ENCODE measurements at places on chromosomes 16 and 17.

DNA sequence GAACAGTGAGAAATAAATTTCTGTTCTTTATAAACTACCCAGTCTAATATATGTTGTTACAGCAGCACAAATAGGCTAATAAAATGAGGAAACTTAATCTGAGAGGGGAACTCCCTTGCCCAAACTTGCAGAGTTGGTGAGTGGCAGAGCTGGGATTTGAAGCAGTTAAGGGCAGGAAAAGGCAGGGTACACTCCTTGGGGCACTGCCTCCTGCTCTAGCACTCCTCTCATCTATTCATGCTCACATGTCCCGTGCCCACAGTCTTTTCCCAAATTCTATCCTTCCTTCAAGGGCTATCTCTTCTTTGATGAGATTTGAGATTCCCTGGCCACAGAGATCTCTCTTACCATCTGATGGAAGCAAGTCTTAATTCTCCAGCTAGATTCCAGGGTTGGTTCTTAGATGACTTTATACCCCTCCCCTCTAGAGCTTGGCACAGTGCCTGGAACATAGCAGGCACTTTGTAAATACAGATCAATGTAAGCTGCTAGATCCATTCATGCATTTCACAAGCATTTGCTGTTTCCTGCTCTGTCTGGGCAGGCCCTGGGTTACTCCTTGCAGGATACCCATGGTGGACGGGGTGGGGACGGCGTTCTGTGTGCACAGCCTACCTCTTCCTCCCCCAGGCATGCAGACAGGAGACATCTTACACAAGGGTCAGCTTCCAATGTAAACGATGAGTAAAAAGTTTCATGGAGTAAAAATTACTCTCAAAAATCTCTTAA lies 39.2 kb upstream of the ABCC12 start:
- DNase-seq = no peak

GRCh38 chr17:43911904-43912303 lies 4.6 kb upstream of the MPP2 start:
- DNase-seq = no peak

- no peak for DNase-seq
These were observed 660 bp downstream of the RBBP6 start for GRCh38 chr16:24539850-24540601.

- DNase-seq = no peak
These were observed 87.6 kb downstream of the XYLT1 start for GRCh38 chr16:17382949-17383863.

DNA sequence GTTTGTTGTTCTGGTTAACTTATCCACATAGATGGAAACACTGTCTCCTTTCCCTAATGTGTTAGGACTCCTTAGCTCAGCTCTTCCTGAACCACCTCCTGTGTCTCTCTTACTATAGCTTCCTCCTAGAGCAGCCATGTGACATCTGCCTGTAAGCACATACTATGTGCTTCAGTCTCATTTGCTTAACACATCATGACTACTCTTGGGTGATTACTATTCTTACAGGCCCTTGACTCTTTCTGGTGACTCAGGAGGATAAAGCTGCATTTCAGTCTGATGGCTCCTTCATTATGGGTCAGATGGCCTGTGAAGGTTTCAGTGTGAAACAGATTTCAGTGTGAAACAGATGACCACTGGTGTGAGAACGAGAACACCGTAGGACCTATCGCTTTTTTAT lies 320 bp upstream of the KRTAP4-2 start:
- no peak for DNase-seq

GRCh38 chr17:56319531-56319930 lies 166.3 kb downstream of the ANKFN1 start:
- DNase-seq = no peak

DNA sequence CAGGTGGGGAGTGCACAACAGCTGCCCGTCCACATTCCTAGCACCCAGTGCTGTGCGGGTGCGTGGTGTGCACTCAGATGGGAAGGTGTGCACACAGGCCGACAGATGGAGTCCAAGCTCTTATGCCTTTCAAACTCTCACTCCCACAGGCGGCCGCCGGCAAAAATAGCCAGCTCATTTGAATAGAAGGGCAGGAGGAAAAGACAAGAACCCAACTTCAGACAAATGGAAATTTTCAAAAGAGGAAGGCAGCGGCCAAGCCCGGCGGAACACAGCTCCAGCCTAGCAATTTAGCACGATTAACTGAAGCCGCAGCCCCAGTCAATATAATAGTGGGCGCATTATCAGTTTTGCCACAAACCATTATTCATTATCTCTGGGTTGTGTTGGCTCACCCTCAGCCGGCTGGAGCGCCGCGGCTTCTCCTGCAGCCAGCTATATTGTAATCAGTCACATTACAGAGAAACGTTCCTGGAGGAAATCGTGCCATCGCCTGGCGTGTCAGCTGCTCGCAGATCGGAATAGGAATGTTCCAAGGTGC lies 103.9 kb upstream of the SEC14L1 start:
- no peak for DNase-seq

DNA sequence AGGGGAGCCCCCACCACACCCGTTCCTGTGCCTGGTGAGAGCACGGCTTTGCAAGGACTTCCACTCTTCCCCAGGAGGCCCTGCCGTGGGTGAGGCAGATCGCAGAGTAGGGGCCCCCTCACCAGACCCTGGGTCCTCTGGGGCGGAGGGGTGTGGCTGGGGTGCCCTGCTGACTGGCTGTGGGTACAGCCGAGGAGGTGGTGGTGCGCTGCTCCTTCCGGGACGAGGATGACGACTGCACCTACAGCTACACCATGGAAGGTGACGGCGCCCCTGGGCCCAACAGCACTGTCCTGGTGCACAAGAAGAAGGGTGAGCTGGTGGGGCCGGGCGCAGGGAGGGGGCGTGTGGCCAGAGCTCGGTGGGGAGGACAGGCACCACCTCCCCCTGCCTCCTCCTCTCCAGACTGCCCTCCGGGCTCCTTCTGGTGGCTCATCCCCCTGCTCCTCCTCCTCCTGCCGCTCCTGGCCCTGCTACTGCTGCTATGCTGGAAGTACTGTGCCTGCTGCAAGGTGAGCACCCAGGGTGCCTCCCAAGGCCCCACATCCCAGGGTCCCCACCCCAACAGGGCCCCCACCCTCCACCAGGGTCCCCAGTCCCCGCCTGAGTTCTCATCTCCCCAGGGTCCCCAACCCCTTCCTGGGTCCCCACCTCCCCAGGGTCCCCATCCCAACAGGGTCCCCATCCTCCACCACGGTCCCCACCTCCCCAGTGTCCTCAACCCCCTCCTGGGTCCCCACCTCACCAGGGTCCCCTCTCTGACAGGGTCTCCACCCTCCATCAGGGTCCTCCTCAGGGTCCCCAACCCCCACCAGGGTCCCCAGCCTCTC lies 16.1 kb downstream of the ITGB4 start:
- DNase-seq = no peak

GRCh38 chr17:16935241-16935663 lies 36.7 kb downstream of the TNFRSF13B start:
- DNase-seq = no peak

- DNase-seq = no peak
These were observed 54.1 kb upstream of the BCAR1 start for GRCh38 chr16:75305364-75306098.

GRCh38 chr17:42591411-42591810 lies 13.9 kb upstream of the PSMC3IP start:
- DNase-seq = no peak

DNA sequence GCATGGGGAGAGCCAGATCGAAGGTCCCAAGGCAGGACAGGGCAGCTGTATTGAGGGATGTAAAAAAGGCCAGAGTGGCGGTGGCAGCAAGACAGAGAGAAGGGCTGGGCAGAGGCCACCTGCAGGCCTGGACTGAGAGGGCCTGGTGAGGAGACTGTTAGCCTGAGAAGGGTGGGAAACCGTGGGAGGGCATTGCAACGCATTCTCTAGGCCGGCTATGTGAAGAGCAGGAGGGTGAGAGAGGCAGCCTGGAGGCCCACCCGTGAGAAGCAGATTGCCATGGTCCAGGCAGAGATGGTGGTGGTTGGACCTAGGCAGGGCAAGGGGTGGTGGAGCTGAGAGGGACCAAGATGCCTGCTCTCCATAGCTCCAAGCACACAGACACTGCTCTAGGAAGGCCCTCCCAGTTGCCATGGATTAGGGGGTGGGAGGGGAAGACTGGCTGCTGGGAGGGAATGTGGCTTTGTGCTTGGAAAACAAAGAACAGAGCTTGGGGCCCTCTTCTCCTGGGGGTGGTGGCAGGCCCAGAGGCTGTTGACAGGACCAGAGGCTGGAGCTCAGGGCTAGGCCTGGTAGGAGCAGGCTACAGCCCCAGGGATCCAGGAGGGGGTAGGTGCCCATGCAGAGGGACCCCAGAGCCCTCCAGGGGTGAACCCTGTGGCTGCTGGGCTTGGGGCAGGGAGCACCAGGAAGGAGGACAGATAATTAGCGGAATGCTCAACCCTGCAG lies 12.4 kb upstream of the TCAP start:
- no peak for DNase-seq

GRCh38 chr17:78170692-78171590 lies 2.6 kb downstream of the SYNGR2 start:
- no peak for DNase-seq

DNA sequence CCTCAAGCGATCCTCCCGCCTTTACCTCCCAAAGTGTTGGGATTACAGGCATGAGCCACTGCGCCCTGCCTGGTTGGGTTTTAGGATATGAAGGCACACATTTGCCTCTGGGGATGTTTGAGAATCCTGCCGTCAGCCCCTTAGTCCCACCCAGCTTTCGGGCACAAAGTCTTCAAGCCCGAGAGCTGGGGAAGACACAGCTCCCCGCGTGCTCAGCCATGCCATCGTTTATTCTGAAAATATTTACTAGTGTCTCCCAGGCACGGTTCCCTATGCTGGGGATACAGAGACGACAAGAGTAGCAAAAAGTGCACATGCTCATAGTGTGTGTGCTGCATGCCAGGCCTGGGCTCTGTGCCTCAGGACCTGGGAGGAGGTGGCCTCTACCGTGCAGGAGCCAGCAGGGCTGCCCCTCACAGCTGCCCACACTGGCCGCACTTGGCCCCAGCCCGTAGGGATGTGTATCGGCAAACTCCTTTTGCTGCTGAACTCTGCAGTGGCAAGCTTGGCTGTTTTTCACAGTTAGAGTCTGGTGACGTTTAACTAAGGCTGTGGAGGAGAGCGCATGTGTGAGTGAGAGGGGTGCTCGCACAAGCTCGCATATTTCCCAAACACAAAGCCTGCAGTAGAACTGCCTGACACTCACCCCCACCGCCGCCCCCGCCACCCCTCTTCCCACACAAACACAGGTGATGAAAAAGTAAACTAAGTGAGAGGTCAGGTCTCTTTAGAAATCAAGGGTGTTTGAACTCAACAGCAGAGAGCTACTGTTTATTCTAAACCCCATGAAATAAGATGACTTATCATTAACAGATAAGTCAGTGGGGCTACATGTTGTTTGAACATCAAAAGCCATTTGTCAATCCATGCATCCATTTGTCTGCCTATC lies 266.4 kb downstream of the MRTFB start:
- DNase-seq = no peak

DNA sequence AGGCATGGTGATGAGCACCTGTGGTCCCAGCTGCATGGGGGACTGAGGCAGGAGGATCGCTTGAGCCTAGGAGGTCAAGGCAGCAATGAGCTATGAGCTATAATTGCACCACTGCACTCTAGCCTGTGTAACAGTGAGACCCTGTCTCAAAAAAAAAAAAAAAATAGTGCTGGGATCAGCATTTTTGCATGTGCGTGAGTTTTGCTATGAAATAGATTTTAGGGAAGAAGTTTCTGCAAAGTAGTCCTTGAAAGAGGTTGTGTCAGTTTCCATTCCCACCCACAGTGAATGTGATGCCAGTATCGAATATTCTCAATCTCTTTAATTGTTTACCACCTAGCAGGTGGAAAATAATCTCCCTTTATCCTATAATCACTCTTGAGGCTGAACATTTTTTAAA lies 26.3 kb upstream of the ARHGAP17 start:
- no peak for DNase-seq

- DNase-seq = no peak
These were observed 31.2 kb downstream of the LYRM9 start for GRCh38 chr17:27862004-27862403.

DNA sequence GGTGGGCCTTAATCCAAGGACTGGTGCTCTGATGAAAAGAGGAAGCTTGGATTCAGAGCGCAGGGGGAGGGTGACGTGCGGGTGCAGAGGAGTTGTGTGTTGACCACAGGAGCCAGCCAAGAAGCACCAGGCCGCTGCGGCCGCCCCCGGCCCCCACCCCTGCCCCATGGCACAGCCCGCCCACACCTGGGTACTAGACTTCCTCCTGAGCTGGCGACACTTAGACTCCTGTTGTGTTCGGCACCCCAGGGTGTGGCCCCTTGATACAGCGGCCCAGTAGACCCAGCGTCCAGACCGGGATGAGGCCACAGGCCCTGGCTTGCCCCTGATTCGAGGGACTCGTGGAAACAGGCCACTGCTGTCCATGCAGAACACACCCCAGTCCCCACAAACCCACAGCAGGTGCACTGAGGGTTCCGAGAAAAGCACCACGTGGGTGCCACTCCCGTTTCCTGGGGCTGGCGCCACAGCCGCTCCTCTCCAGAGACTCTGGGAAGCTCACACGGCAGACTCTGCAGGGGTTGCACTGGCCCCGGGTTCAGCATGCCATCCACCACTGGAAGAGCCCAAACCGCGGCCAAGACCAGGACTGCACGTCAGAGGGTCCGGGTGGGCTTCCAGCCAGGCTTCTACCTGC lies 5.7 kb upstream of the SNAI3 start:
- no peak for DNase-seq
